NCI-H1436 (cell line): ENCODE measurements at places on chromosomes 16 and 17.

DNA sequence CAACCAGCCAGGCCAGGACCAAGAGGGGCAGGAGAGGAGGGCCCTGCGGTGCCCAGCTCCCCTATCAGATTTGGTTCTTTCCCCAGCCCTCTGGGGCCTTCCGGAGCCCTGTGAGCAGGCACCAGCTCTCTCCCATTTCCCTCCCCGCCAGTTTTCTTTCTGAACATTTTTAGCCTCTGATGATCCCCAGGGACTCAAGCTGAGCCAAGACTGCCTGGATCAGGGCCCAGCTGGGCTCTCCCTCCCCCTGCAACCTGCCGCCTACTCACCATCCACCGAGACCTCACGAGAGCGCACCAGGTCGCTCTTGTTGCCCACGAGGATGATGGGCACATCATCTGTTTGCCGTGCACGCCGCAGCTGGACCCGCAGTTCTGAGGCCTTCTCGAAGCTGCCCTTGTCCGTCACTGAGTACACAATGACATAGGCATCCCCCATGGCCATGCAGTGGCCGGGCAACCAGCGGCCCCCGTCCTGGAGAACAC, 2.0 kb downstream of the RRAD start:
- DNase-seq = peak; percentile 60

DNA sequence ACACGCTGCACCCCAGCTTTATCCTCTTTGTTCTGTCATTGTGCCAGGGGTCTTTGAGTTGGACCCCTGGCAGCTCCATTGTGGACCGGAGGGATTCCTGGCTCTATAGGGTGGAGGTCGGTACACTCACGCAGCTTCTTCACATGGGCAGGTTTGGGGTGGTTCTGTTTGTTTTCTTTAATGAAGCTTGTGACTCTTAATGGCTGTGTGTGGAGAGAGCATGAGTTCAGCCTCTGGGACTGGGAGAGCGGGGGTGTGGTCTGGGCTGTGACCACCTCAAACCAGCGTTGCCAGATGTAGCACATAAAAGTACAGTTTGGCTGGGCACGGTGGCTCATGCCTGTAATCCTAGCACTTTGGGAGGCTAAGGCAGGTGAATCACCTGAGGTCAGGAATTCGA, 21.2 kb upstream of the NAGLU start:
- DNase-seq = no peak

- no peak for DNase-seq
These were observed 50.5 kb downstream of the GLG1 start for GRCh38 chr16:74556375-74556922.

DNA sequence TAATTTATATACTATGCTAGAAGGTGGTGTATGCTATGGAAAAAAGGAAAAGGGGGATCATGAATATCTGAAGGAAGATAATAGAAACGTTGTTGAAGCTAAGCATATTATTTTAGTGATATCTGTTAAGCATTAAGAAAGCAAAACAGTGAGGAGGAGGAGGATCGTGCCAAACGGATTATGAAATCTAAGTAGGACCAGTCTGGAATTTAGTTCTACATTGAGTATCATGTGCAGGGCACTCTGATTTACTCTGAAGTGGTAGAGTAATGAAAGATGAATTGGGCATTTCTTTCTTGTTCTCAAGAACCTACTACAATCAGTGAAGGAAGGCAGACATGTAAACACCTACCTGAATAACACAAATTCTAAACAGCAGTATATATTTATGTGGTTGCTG, 195.3 kb downstream of the CYB561 start:
- DNase-seq = no peak

GRCh38 chr17:34644941-34645550, 65.7 kb downstream of the TMEM132E start:
- no peak for DNase-seq

GRCh38 chr17:10314329-10314728, 58.5 kb downstream of the MYH13 start:
- DNase-seq = no peak

DNA sequence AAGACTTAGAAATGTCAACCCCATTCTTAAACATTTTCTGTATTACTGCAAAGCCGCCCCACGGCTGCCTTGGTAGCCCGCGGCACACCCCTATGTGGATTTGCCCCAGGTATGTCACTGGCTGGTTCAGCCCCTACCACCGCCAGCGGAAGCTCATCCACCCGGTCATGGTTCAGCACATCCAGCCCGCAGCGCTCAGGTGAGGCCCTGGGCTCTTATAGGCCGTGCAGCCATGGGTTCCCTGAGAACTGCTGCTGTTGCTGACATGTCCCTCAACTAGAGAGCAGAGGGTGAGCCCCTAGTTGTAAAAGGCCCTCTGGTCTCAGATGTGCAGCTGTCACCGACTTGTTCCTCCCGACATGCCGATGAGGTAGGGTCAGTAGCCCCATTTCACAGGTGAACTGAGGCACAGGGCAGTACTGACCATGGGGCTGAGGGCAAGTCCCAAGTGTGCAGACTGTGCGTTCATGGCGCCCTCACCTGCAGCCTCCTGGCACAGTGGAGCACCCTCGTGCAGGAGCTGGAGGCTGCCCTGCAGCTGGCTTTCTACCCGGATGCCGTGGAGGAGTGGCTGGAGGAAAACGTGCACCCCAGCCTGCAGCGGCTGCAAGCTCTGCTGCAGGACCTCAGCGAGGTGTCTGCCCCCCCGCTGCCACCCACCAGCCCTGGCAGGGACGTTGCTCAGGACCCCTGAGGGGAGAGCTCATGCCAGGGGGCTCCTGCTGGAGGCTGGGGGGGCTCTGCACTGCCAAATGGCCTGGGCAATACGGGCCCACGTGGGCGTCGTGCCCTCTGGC, 8.7 kb downstream of the CYBC1 start:
- no peak for DNase-seq

GRCh38 chr17:40616592-40616991, 31.0 kb downstream of the SMARCE1 start:
- no peak for DNase-seq

- DNase-seq = peak; percentile 59
These were observed 42.5 kb upstream of the RASD1 start for GRCh38 chr17:17538417-17539391.

DNA sequence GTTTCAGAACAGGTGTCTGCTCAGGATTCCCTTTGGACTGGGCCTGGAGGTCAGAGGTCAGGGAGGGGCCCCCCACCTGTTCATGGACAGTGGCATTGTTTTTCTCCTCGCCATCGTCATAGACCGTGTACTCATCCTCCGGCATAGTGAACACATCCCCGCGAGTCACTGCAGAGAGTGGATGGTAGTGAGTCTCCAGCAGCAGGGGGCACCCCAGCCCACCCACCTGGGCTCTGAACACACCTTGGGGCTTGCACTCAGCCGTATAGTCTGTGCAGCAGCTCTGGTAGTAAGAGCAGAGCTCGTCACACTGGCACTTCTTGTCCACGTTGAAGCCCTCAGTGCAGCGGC, 448 bp downstream of the VTN start:
- DNase-seq = no peak

GRCh38 chr17:78315355-78316114, 44.3 kb downstream of the SOCS3 start:
- no peak for DNase-seq

DNA sequence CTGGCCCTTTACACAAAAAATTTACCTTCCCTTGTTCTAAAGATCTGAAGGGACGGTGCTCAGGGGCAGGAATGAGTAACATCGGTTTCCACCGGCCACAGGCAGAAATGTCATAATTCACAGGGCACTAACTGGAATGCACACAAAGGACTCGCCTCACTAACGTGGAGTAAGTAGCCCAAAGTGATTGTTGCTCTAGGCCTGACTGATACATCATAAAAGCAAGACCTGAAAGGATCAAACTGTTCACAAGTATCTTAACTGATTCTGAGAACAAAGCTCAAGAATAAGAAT, 8.9 kb upstream of the TCF25 start:
- DNase-seq = no peak

GRCh38 chr17:78535273-78536197, 41.7 kb downstream of the DNAH17 start:
- DNase-seq = peak; percentile 60

DNA sequence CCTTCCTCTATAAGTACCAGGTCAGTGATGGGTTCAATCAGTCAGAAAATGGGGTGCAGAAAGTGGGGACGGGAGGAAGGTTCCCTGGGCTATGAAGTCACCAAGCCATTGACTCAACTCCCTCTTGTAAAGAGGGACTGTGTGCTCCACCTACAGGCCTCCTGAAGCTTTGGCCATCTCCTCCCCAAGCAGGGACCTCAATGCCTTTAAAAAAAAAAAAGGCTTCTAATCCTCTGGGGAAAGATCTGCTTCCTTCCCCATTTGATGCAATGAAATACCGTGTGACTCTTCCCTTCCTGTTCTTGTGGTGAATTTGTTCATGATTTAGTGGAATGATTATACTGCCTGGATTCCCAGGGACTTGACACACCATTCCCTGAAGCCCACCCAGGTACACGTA, 30.8 kb downstream of the VWA3A start:
- no peak for DNase-seq

DNA sequence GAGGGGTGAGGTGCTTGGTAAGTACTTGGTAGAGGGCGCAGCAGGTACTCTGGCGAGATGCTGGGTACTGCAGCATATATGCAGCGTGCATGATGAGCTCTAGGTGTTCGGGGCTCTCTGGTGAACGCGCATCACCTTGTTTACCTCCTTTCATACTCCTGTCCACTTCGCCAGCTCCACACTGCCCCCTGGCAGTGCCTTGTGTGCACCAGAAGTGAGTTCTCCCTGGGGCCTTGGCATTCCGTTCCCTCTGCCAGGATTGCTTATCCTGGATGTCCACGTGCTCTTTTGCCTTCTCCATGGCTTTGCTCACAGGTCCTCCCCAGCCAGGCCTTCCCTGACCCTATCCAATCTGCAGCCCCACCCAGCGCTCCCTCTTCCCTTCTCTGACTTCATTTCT, 154.2 kb downstream of the MRM1 start:
- peak; percentile 72 for DNase-seq

DNA sequence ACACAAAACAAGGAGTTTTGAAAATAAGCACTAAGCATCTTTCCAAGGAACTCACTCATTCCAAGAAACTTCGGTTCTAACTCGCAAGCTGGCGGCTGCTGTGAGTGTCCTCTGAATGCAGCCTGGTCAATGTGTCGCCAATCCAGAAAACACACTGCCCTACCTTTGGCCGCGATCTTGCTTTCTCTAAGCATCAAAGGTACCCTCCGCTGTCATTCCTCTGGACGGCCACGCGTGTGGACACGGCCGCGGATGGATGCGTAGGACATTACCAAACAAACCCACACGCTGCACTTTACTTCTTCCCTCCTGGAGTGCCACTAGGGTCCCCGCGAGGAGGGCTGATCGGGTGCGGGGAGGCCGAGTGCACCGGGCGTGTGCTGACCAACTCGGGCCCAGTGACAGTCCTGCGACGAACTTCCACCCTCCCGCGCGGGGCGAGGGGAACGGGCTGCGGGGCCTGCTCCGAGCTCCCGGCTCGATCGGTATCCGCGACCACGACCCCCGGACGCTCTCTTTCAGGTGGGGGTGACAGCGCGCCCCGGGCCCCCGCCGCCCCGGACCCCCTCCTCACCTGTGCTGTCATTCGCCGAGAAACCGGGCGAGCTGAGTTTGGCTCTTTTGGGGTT, 1.1 kb downstream of the CREBBP start:
- no peak for DNase-seq

GRCh38 chr17:73644145-73645049, at the start of gene SDK2:
Gene SDK2, minus strand, starts transcription at chr17:73644445. Its CDS starts 357 bp downstream, at chr17:73644088.
- DNase-seq = peak; percentile 26

DNA sequence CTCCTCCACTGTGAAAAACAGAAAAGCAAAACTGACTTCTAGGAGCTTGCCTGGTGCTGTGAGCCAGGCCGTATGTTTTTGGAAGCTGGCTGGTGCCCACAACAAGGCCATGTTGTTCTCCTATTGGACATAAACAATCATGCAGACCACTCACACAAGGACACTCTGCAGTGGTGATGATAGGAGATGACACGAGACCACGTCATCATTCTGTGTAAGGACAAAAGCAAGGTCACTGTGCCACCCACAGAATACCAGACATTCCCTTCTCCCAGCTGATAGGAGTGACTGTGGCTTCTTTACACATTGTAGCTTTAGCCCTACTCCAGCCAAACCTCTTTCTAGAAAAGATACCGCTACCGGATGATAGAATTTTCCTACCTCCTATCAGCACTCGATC, 47.7 kb upstream of the LCMT1 start:
- DNase-seq = no peak

DNA sequence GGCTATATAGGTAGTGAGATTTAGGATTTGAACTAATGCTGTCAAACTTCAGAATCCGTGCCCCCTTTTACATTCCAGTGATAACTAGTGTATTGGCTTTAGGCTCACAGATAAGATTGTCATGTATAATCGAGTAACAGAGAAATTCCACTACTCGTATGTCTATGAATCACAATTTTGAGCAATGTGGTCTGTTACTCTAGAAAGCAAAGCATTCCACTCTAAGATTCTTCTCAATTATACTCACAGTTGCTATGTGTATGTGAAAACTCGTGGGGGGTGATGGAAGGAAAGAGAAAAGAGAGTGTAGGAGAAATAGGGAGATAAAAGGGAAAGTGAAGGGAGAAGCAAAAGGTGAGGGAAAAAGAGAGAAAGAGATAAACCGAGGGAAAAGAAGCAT, 1175.1 kb upstream of the GOT2 start:
- DNase-seq = no peak

- DNase-seq = no peak
These were observed 29.6 kb upstream of the ABCA9 start for GRCh38 chr17:69090365-69090764.

DNA sequence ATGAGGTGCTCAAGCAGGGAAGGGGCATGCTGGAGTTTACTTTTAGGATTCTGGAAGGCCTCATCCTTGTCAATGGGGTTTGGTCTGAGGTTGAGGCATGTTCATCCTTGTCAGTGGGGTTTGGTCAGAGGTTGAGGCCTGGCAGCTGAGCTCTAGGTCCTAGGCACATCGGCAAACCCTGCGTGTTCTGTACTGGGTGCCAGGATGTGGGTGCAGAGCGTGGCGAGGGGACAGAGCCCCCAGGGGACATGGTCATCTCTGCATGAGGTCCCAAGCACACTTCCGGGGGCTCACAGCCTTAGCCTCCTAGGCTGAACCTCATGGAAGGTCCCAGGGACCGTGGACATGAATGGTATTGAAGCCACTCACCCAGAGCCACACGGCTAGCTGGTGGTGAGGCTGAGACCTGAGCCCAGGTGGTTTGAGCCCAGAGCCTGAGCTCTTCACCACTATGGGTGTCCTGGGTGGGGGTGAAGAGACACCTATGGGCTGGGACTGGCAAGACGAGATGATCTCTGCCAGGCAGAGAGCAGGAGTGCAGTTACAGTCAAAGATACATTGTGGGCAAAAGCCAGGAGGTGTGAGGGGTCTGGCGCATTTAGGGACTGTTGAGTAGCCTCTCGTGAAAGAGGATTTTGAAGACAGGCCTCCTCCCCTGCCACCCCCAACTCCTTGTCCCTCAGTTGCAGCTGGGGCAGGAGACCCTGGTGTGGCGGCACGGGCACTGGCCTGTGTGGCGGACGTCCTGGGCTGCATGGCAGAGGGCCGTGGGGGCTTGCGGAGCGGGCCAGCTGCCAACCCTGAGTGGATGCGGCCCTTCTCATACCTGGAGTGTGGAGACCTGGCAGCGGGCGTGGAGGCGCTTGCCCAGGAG, 19.3 kb downstream of the FCSK start:
- no peak for DNase-seq
